ENCODE measurements at places on chromosomes 16 and 17.
A peak's percentile ranks its signal among the peaks of the same experiment; 100 is the strongest.

- no peak for DNase-seq
Observed at GRCh38 chr17:74276051-74276476, 2.0 kb downstream of the DNAI2 start.

DNA sequence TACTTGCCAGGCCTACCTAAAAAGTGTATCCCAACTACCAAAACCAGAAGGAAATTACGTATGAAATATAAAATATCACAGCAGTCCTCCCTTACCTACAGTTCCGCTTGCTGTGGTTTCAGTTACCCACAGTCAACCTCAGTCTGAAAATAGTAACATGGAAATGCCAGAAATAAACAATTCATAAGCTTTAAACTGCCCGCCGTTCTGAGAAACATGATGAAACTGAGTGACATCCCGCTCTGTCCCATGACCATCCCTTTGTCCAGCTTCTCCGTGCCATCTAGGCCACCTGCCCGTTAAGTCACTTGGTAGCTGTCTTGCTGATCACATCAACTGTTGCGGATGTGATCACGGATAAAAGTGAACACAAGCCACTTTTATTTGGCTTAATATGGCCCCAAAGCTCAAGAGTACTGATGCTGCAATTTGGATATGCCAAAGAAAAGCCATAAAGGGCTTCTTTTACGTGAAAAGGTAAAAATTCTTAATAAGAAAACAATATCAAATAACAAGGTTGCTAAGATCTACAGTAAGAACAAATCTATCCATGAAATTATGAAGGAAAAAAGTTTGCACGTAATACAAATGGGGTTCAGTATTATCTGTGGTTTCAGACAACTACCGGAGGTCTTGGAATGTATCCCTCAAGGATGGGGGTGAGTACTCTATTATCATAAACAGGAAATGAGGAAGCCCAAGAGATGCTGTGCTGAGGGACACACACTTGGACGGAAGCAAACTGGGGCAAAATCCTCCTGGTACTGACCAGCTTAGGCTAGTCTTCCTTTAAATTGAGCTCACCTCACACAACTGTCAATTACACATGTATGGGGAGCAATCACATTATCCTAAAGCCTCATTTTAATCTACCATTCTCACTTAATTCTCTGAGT is 8.2 kb downstream of the USP22 start:
- DNase-seq, result peak; percentile 69

DNA sequence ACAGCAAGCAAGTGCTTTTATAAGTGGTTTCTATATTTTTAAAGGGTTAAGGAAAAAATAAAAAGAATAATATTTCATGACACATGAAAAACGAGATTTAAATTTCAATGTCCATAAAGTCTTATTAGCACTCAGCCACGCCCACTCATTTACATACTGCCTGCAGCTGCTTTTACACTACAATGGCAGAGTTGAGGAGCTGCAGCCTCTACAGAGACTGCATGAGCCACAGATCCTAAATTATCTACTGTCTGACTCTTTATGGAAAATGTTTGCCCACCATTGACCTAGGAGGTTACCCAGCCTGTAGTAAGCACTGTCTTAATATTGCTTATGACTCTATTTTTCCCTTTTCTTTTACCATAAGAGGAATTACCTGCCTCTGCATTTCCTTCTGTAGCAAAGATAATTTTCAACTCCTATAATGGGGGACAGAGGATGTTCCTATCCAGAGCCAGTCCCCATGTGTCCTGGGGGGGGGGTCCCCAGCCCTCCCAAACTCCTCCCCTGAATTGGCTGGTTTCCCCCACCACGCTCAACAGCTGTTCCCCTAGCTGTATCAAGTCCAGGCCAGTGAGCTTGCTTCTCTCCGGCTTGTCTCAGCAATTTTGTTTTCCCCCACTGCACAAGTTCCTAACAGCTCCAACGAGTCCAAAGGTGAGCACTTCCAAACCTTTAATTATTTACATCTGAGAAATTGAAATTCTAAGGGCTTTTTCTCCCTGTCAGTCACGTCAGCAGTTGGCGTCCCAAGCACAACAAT is 139.4 kb upstream of the ERCC4 start:
- no peak for DNase-seq

DNA sequence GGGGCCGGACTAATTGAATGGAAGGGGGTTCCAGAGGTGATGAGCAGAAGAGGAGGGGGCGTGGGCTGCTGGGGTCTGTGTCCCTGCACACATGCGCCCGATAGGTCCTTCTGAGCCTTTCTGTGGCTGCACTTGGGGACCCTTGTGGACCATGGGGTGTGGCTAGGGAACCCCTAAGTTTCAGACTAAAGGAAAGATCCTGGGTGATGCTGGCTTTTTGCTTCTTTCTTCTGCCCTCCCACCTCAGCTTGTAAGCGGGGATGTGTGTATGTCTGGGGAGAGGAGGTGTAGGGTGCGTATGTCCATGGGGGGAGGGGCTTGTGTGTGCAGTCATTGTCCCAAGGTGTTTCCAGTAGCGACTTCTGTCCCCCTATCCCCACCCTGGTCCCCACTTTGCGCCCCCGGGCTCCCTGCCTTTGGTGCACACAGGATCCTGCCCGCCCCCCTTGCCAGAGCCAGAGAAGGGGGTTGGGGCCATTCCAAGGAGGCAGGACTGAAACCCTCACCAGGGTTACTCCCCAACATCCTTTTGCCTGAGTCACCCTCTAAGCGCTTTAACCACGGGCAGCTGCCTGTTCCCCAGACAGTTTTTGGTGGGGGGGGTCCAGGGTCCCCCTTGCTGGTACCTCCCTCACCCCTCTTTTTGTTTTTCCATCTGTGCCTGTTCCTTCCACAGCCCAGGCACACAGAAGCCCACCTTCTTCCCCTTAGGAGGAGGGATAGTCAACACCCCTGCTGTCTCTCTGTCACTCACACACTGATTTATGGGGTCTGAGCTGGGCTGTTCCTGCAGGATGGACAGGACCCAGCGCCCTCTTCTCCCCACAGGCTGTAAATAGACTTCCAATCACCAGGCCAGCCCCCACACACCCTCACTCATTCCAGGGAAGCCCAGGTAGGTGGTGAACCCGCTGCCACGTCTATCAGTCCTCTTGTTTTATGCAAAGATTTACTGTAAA is 83.2 kb downstream of the ARHGAP23 start:
- no peak for DNase-seq

- no peak for DNase-seq
Observed at GRCh38 chr17:7260151-7260550, 2.1 kb downstream of the CLDN7 start.

- DNase-seq, result no peak
Observed at GRCh38 chr17:74999523-74999922, 12.1 kb downstream of the CDR2L start.

DNA sequence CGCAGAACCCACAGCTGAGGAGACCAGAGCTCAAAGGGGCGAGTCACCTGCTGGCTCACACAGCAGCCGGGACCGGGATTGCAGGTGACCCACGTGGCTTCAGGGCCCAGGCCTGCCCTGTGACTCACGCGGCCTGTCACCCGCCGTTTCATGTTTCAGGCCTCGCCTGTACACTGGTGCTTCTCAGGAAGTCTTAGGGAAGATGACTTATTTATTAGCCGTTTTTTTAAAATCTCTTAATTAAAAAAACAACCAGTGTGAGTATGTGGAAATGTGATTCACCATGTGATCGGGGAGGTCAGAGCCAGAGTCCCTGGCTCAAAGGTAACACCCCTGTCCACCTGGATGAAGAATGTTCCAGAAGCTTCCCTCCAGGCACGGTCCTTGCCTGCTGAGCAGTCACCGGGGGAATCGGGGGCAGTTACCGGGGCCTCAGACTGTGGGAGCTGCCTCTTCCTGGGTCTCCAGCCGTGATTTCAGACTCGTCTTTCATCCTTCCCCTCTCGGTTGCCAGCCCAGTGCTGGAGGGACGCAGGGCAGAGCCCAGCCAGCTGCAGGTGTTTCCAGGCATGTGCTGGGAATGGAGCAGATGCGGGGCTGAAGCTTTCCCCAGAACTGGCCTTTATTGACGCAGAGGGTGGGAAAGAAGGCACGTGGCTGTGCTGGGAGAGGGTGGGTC is 49.3 kb downstream of the CMIP start:
- DNase-seq, result no peak
